ENCODE measurements at places on chromosomes 5 and 9. TPM values are rescaled to one million over a fixed set of nuclear protein-coding genes. Genes with fewer than 3 reads are reported as not detected.

DPH7 gene
- 38.3 TPM for polyA plus RNA-seq

SPINK6 gene
- polyA plus RNA-seq: not detected

NADK2 gene
- 4.1 TPM for polyA plus RNA-seq

HMGCS1 gene
- 11.7 TPM for polyA plus RNA-seq

GOLM1 gene
- 1.5 TPM for polyA plus RNA-seq

CCL27 gene
- not detected for polyA plus RNA-seq

PFDN1 gene
- 122 TPM for polyA plus RNA-seq

SLC25A2 gene
- not detected for polyA plus RNA-seq

Data from IgD-negative memory B cell (primary cell).